ENCODE measurements at places on chromosomes 2 and 18.

GRCh38 chr2:9527995-9528787, 27.4 kb downstream of the ADAM17 start:
- no peak for DNase-seq

DNA sequence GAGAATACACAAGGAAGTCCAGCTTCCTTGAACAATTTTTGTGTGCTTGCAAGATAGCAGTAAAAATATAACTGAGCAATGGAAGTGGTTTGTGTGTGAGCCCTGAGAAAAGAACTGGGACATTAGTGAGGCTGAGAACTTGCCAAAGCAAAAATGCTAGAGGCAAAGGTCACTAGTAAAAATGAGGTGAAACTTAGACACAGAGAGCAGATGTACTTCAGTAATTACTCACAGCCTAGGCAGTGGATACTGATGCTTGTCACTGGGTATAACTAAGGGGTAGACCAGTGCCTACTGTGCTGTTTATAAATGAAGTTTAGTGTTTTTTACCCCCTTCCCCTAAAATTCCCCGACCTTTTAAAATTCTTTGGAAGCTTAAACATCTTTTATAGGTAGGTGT, 450.1 kb downstream of the LPIN1 start:
- no peak for DNase-seq

GRCh38 chr18:54772056-54772455, 56.2 kb upstream of the RAB27B start:
- DNase-seq, result no peak

DNA sequence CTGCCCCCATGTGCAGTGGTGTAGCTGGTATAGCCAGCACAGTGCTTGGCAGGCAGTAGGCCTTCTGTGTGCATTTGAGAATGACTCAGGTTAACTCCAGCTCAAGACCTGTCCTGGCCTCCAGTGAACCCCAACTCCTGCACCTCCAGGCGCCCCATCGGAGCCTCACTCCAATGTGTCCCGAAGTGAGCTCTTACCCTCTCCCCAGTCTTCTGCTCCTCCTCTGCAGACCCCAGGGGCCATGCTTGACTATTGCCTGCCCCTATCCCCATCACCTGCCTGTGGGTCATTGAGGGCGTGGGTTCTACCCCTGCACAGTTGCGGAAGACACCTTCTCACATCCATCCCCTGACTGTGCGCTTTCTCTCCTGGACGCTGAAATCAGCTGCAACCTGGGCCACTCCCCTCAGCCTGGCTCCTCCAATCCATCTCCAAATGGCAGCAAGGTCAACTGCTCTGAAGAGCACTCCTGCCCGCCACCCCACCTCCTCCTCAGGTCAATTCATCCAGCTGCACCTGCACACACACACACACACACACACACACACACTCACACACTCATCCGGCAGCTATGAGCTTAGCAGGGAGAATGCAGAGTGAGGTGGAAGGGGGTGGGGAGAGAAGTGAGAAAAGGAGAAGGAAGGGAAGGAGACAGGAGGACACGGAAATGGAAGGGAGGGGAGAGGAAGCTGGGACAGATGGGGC, 130.3 kb upstream of the GLI2 start:
- no peak for DNase-seq

- DNase-seq, result no peak
Observed at GRCh38 chr2:237059155-237059875, 26.4 kb upstream of the COPS8 start.

DNA sequence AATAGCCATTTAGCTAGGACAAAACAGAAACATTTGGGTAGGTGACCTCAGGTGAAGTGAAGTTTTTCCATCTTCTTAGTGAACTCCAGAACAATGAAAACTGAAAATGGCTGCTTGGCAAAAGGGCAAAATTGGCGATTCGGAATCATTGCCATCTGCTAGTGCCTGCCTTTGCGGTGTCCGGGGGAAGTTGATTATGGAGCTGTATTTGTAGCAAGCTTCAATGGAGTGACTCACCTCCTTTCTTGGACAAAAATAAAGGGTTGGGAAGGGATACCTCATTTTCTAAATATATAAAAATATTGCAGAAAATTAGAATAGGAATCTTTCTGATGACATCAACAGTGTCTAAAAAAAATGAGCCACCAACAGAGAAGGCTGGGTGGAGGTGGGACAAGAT, 460.5 kb downstream of the TGIF1 start:
- no peak for DNase-seq

DNA sequence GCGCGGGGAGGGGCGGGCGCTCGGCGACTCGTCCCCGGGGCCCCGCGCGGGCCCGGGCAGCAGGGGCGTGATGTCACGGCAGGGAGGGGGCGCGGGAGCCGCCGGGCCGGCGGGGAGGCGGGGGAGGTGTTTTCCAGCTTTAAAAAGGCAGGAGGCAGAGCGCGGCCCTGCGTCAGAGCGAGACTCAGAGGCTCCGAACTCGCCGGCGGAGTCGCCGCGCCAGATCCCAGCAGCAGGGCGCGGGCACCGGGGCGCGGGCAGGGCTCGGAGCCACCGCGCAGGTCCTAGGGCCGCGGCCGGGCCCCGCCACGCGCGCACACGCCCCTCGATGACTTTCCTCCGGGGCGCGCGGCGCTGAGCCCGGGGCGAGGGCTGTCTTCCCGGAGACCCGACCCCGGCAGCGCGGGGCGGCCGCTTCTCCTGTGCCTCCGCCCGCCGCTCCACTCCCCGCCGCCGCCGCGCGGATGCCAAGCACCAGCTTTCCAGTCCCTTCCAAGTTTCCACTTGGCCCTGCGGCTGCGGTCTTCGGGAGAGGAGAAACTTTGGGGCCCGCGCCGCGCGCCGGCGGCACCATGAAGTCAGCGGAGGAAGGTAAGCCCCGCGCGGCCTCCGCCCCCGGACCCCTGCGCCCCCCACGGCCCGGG, at the start of gene NFATC1:
Gene NFATC1, plus strand, starts transcription at position 170 of the 644 bp plus-strand sequence. Its CDS starts 295 bp downstream, at position 465.
- peak; percentile 35 for DNase-seq

- no peak for DNase-seq
Observed at GRCh38 chr2:173087793-173088496, 12.3 kb downstream of the MAP3K20 start.

GRCh38 chr2:31140151-31140550, 1.9 kb upstream of the GALNT14 start:
- no peak for DNase-seq

- no peak for DNase-seq
Observed at GRCh38 chr2:75574106-75574505, 13.4 kb upstream of the EVA1A start.

DNA sequence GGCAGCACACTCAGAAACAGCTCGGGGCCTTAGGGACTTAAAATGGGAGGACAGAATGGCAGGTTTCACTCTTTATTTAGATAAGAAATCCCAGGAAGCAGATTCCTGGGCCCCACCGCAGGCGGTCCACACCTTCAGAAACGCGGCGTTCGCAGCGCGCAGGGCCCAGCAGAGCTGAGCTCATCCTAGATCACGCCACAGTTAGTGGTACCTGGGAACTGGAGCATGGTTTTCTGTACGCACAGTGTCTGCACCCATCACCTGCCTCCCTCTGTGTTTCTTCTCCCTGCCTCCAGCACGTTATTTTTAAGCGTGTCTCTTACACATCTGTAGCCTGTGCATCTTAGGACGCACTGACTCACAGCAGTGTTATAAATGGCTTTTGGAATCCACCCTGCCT, 242.1 kb downstream of the ALPK2 start:
- DNase-seq, result no peak

DNA sequence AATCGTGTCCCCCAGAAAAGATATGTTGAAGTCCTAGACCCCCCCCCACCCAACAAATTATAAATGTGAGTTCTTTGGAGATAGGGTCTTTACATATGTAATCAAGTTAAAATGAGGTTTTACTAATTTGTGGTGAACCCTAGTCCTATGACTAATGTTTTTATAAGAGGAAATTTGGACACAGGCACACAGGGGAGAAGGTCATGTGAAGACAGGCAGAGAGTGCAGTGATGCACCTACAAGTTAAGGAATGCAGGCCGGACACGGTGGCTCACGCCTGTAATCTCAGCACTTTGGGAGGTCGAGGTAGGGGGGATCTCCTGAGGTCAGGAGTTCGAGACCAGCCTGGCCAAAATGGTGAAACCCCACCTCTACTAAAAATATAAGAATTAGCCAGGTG, 5.8 kb upstream of the PMAIP1 start:
- DNase-seq, result no peak

DNA sequence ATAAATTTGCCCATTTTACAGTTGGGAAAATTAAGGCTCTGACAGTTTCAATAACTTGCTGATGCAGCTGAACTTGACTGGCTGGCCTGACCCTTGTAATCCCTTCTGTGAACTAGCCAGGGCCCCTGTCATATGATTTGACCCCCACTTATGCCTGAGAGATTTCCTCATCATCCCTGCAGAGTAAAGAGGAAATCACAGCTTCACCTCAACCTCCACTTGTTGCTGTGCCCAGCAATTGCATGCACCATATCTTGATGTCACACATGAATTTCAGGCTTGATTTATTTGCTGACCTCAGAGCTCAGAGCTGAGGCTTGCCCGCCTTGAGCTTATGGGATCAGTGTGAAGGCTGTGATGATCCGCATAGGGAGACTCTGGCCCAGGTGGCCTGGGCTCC, 108.1 kb downstream of the ACOXL start:
- no peak for DNase-seq

GRCh38 chr2:172249986-172250385, 147.3 kb upstream of the DLX2 start:
- no peak for DNase-seq

- no peak for DNase-seq
Observed at GRCh38 chr2:38945911-38946310, 56.2 kb downstream of the ARHGEF33 start.

GRCh38 chr2:230875347-230876315, 10.9 kb downstream of the ITM2C start:
- no peak for DNase-seq

DNA sequence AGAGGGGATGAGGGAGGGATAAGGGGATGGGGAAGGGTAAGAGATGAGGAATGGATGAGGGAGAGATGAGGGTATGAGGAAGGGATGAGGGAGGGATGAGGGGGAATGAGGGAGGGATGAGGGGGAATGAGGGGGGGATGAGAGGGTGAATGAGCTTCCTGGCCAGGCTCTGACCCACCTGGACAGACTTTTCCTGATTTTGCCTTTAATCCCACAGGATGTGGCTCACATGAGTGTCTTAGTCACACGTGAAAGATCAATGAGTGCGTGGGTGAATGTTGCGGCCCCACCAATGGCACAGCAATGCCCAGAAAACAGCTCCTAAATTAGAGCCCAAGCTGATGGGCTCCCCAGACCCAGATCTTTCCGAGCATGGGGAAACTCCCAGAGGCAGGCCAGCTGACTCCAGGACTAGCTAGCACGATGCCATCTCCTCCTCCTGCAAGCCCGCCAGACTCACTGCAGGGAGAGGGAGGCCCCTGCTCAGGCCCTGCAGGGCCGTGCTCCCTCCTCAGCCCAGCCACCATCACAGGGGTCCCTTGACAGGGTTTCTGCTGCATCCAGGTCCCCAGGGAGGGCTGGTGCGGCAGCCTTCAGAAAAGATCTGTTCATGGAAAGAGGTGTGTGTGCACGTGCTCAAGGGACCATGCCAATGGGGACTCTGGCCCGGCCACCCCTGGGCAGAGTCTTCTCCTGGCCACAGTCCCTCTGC, 41.4 kb downstream of the AQP12A start:
- no peak for DNase-seq

DNA sequence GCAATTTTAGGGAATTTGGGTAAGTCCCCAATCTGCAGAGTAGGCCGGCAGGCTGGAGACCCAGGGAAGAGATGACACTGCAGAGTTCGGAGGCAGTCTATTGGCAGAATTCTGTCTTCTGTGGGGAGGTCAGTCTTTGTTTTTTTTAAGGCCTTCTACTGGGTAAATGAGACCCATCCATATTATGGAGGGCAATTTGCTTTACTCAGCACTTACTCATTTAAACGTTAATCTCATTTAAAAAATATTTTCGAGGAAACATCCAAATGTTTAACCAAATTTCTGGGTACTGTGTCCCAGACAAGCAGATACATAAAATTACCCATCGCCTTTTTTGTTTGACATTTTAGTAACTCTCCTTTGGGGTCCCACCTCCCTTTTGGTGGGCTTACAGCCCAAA, 139.5 kb downstream of the IRS1 start:
- no peak for DNase-seq

DNA sequence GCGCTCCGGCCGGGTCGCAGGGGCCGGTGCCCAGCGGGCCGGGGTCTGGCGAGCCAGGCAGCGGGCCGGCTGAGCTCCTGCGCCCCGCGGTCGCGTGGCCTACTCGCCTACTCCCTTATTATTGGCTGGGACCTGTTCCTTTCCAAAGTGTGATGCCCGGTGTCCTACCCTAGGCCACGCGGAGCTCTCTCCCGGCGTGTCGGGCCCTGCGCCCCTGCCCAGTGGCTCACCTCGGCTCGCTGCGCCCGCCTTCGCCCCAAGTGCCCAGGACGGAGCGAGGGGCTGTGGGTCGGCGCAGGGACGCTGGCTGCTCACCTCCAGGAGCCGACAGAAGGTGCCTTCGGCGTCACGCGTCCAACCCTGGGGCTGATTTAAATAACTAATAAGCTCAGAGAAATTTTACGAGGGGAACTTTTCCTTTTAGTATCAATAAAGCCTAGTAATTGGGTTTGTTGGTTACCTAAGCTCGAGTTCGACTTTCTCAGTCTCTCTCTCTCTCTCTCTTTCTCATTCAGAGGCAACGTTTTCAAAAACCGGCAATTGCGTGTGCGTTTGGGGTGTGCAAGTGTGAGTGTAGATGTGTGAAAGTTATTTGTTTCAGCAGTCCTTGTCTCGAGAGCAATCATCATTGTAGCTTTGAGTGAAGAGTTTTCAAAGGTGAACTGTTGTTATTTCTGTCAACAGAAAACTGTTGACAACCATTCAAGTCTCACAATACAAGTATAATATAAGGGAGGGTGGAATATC, 7.0 kb upstream of the SATB2 start:
- no peak for DNase-seq

- no peak for DNase-seq
Observed at GRCh38 chr2:237675316-237675715, 47.9 kb downstream of the LRRFIP1 start.

- no peak for DNase-seq
Observed at GRCh38 chr2:212970132-212970531, 181.3 kb downstream of the IKZF2 start.

- DNase-seq, result no peak
Observed at GRCh38 chr2:235692671-235693171, 198.9 kb downstream of the AGAP1 start.

Data from NCI-H1930 (cell line).